ENCODE measurements at places on chromosomes 12 and 14.

DNA sequence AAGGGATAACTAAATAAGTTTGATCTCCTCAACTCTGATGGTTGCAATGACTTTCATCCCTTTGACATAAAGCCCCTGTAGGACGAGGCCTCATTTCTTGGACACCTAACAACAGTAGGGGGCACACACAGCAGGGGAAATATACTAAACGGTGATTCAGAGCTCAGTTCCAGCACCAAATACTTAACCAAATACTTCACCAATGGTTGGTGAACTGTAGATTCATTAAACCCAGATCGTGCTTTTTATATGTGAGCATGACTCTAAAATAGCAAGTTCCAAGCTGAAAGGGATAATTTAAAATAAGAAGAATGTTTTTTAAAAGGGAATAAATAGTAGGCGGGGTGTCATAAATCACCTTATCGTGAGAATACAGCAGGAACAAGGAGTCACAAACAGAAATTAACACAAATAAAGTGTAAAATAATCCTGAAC, 53.2 kb downstream of the ATG2B start:
- no peak for DNase-seq

GRCh38 chr12:108641446-108642268, 8.0 kb upstream of the SELPLG start:
- DNase-seq = no peak

GRCh38 chr12:107512391-107512790, 173.2 kb upstream of the PWP1 start:
- DNase-seq = peak; percentile 46

DNA sequence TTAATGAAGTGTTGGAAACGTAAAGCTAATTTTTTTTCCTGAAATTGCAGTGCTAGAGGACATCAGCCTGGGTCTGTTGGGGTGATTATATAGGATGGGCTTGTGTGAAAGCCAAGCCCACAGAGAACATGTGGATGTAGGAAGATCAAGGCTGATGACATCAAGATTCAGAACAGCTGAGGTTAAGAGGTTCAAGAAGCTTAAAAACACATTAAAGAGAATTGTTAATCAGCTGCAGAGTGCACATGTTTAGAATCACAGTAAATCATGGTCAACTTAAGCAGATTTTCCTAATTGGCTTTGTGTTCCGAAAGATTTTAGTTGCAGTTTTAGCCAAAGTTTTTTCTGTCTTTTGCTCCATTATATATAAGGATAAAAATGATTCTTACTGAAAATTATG, 87.9 kb upstream of the PRICKLE1 start:
- DNase-seq = no peak

DNA sequence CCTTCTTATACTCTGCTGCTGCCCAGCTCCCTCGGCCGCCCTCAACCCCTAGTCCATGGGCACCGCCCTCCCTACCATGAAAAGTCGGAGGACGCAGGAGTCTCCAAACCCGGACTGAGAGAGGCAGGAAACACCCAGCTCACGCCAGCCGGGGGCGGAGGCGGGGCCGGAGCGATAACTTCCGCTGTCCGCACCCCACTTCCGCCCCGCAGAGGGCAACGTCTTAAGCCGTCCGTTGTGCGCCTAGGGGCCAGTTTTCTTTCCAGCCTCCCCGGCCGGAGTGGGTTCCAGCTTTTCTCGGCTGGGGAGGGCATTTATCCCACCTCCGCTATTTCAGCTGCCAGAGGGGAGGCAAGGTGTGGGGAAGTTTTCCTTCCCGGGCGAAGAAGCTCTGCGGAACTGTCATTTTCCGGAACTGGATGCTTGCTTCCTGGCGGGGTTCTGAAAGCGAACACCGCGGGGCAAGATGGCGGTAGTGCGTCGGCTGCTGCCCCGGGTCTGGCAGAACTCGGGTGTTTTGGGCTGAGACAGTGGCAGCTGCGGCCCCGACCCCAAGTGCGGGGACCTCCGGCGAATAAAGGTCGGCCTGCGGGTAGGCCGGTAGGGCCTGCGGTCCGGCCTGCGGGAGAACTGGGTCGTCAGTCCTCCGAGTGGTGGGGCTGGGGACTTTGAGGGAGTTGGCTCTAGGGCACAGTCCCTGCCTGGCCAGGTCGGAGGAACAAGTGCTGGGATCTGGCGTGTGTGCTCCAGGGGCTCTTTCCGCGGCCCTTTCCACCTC, at the start of the genes KCTD10 and UBE3B:
TSS of gene KCTD10 (minus strand) at position 116 of the 778 bp plus-strand sequence. CDS start at position 78, 38 bp downstream.
TSS of gene UBE3B (plus strand) at position 450 of the 778 bp plus-strand sequence. CDS start 5,918 bp downstream, outside the sequence.
- DNase-seq = peak; percentile 89

GRCh38 chr12:107779077-107779831, 4.8 kb downstream of the ASCL4 start:
- no peak for DNase-seq

- DNase-seq = no peak
These were observed 1.7 kb downstream of the ABCD2 start for GRCh38 chr12:39617887-39618286.

DNA sequence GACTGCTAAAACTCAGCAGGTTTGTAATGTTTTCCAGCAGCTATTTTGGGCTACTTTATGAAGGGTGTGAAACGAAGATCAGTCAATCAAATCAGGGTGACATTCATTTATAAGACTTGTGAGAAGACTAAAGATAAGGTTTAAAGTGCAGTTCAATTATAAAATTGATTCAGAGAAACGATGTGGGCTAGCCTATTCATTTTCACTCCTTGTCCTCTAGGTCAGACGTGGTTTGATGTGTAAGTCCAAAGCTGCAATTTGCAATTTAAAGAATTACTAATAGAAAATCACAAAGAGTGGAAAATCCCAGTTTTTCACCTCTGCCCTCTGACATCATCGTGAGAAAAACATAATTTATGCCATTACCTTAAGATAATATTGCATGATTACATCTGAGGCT, 243.5 kb upstream of the NOVA1 start:
- DNase-seq = peak; percentile 36

DNA sequence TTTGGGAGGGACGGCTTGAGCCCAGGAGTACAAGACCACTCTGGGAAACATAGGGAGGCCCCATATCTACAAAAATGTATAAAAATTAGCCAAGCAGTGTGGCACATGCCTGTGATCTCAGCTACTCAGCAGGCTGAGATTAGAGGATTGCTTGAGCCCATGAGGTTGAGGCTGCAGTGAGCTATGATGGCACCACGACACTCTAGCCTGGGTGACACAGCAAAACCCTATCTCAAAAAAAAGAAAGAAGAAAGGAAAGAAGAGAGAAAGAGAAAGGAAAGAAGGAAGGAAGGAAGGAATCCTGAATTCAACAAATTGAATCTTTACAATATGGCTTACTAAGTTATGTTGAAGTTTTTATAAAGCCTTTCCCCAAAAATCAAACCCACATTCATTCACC, 2.1 kb downstream of the KIF21A start:
- no peak for DNase-seq

GRCh38 chr12:76680940-76681339, 83.0 kb upstream of the ZDHHC17 start:
- DNase-seq = peak; percentile 15

DNA sequence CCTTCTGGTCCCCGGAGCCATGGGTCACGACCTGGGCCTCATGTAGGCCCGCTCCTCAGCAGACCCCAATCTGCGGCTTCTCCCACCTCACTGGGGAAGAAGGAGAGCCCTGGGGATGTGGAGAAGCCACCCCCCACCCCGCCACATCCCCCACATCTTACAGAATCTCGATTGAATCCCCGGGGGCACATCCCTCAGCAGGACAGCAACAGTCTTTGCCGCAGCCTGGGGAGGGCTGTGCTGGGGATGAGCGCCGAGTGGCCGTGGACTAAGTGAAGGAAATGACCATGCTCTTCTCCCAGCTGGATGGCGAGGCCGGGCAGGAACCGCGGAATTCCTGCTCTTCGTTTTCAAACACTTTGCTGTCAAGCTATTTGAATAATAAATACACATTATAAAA, 169.0 kb upstream of the RTL1 start:
- peak; percentile 30 for DNase-seq

GRCh38 chr12:66189486-66189843, 451 bp downstream of the IRAK3 start:
- no peak for DNase-seq

GRCh38 chr14:51335531-51335930, 95.5 kb downstream of the TMX1 start:
- DNase-seq = peak; percentile 62

DNA sequence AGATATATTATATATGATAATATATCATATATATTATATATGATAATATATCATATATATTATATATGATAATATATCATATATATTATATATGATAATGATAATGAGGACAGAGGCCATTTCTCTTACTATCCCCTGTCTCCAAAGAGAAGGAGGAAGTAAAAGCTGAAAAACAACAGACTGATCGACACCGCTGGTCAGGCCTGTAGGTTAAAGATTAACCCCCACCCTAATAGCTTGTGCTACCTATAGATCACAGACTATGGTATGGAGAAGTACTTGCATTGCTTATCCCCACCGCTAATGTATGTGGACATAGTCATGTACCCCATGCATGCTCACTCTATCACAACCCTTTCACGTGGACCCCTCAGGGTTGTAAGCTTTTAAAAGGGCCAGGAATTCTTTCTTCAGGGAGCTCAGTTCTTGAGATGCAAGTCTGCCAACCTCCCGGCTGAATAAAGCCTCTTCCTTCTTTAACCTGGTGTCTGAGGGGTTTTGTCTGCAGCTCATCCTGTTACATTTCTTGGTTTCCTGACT, 786.1 kb upstream of the TMEM132C start:
- DNase-seq = no peak

- no peak for DNase-seq
These were observed 185.6 kb downstream of the TBX5 start for GRCh38 chr12:114220311-114220710.

DNA sequence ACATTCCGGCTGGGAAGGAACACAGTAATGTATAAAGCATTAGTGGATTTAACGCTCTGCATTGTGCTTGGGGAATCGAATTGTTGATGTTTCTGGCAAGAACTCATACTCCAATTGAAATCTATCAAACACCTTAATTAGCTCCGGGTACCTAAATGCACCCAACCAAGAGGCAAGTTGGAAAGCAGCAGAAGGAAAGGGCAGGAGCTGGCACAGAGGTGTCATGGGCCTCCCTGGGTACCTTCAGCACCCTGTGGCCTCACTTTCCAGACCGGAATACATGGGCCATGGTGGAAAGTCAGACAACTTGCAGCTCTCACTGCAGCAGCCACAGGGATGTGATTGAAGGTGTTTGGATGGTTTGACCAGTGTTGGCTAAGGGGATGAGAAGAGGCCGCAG, 6.8 kb upstream of the BCL11B start:
- no peak for DNase-seq

- peak; percentile 67 for DNase-seq
These were observed 26.8 kb upstream of the NEDD1 start for GRCh38 chr12:96880220-96880619.

GRCh38 chr12:115758877-115759620, 518.4 kb downstream of the MED13L start:
- no peak for DNase-seq

DNA sequence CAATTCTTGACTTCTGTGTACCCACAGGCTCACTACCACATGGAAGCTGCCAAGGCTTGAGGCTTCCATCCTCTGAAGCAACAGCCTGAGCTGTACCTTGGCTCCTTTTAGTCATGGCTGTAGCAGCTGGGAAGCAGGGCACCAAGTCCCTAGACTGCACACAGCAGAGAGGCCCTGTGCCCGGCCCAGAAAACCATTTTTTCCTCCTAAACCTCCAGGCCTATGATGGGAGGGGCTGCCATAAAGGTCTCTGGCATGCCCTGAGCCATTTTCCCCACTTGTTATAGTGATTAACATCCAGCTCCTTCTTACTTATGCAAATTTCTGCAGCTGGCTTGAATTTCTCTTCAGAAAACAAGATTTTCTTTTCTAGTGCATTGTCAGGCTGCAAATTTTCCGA, 121.8 kb downstream of the RPS6KA5 start:
- no peak for DNase-seq

DNA sequence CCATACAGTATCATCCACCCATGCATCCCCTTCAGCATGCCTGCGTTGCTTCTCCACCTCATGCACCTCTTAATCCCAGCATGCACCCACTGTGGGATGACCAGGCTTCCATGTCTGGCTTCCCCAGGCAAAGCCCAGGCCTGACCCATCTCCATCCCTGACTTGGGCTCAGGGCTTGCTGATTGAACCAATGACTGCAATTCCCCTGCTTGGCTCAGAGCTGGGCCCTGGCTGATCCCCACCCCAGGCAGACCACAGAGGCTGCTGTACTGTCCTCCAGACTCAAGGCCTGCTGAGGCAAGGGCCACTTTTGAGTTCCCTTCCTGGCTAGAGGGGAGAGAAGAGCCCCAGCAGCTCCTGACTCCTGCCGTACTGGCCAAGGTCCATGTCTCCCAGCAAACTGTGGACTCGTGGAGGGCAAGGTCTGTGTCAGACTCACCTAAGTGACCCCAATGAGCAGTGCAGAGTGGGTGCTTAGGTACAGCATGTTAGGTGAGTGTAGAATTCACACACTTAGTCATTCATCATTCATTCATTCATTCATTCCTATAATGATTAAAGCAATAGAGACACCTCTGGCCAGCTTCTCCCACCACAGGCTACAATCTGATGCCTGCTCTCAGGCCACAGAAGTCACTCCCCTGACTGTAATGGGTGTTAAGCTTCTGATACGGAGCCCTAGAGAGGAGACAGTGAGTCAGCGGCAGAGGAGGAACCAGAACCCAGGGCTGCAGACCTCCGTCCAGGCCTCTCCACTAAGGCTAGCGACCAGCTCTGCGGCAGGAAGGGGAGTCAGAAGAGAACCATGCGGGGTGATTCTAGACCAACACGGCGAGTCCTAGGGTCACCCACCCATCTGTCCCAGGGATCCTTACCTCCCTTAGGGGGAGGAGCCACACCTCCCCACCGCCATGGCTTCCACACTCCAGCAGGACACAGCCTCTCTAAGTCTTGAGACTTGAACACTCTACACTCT, 2.9 kb downstream of the BEGAIN start:
- DNase-seq = no peak

- no peak for DNase-seq
These were observed 19.9 kb downstream of the SH2B3 start for GRCh38 chr12:111425655-111426054.

DNA sequence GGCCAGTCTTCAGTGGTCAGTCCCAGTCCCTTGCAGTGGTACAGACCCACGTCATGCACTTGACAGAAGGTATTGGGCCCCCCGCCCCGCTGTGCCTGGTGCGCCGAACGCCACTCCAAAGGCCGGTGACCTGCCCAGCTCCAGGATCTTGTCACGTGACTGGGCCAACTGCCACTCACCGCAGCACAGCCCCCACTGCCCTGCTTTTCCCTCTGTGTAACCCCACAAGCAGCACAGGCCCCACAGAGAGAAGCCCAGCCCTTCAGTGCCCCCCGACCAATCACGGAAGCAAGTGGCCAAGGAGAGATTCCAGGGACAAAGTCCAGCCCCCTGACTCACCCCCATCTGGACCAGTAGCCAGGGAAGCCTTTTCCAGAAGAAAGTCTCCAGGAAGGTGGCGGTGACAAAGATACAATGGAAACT, 498 bp downstream of the GPR132 start:
- no peak for DNase-seq

- no peak for DNase-seq
These were observed 118.2 kb downstream of the METTL25 start for GRCh38 chr12:82476511-82476910.

DNA sequence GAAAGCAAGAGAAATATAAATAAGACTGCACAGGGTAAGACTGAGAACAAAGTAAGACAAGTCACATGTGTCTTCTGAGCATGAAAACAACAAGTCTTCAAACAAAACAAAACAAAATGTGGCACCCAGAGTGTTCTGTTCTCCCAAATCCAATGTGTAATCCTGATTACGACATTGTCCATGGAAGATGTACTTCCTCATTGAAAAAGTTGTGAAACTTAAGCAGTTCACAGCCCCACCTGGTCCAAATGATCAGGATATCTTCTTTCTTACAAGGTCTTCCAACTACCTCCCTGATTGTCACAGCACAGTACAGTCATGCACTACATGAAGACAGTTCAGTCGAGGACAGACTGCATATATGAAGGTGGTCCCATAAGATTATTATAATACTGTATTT, 23.3 kb upstream of the NEK9 start:
- peak; percentile 10 for DNase-seq

Measured in fibroblast of lung (primary cell).